Subcutaneous adipose tissue (tissue), 4 donors: ENCODE measurements at places on chromosomes 2 and 18. TPM values are rescaled to one million over a fixed set of nuclear protein-coding genes. Genes with fewer than 3 reads are reported as not detected.

The CCBE1 gene
- 6.6 TPM for total RNA-seq

The OTOF gene
- not detected for total RNA-seq

The HMSD gene
- total RNA-seq: not detected

The FHOD3 gene
- total RNA-seq: 1.7 TPM

The MOGAT1 gene
- not detected for total RNA-seq

The SLC5A7 gene
- total RNA-seq: under 0.01 TPM

The LTBP1 gene
- 13.7 TPM for total RNA-seq

The HOXD11 gene
- not detected for total RNA-seq

The REG3G gene
- total RNA-seq: not detected

The POTEJ gene
- total RNA-seq: not detected

The FIGN gene
- total RNA-seq: 13.7 TPM

The DSG4 gene
- not detected for total RNA-seq

The KCNJ3 gene
- not detected for total RNA-seq

The CNGA3 gene
- not detected for total RNA-seq

The TRIM43 gene
- total RNA-seq: not detected

The PPP1R7 gene
- total RNA-seq: 40.1 TPM

The PARD6G gene
- 1.2 TPM for total RNA-seq

The PIEZO2 gene
- 0.85 TPM for total RNA-seq

The CYS1 gene
- not detected for total RNA-seq

The TMEM37 gene
- 64.1 TPM for total RNA-seq

The PSMD14 gene
- total RNA-seq: 46.0 TPM

The LAMA3 gene
- total RNA-seq: 23.8 TPM

The OR6B2 gene
- total RNA-seq: not detected

The OTX1 gene
- not detected for total RNA-seq

The ASTL gene
- total RNA-seq: not detected

The SMAD7 gene
- total RNA-seq: 19.4 TPM

The TRABD2A gene
- 13.4 TPM for total RNA-seq

The UGT1A10 gene
- not detected for total RNA-seq
